ENCODE measurements at places on chromosomes 6 and 20.

DNA sequence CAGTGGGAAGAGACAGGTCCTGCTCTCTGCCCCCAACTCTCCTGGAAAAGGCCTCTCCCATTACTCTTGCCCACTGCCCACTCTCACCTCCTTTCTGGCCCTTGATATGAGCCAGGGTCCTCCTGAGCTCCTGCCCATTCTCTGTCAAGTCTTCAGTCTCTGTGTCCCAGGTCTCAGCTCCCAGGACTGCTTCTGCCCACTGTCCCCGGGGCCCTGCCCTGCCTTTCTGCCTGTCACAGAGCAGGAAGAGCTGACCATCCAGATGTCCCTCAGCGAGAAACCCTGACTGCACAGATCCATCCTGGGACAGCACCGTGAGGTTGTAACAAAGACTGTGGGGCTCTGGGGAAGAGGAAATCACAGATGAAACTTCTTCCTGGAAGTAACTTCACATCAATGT is 22.2 kb downstream of the HLA-F start:
- no peak for DNase-seq

GRCh38 chr6:57342148-57342669 is 24.8 kb downstream of the PRIM2 start:
- DNase-seq: no peak

DNA sequence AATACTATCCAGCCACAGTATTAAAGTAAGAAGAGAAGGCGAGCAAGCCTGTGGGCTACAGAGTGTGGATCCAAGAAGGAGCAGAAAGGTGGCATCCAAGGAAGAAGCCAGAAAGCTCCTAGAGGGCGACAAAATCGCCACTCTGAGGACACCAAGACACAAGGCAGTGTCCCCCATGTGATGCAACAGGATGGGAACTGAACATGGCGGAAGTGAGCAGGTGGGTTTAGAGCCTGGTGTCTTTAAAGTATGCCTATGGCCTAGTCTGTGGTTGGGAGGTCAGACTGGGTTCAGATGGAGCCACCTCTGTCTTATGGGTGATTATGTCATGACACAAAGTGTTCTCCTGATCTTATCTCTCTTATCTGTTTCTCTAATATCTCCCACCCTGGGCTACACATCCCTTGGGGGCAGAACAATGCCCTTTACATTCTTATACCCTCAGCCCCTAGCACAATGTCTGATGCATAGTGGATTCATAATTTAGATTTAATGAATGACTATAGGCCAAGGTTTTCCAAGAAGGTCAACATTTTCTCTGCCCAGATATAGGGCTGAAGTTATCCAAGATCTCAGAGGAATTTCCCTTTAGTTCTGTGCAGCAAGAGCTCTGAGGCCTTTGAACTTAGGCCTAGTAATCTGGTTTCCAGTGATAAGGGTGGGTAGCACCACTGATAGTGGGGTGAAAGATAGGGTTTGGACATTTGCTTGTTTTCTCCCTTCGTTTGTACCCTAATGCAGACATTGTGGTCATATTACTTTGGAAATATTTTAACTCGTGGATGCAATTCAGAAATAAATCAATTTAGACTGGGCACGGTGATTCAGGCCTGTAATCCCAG is 167.3 kb upstream of the AKIRIN2 start:
- no peak for DNase-seq

DNA sequence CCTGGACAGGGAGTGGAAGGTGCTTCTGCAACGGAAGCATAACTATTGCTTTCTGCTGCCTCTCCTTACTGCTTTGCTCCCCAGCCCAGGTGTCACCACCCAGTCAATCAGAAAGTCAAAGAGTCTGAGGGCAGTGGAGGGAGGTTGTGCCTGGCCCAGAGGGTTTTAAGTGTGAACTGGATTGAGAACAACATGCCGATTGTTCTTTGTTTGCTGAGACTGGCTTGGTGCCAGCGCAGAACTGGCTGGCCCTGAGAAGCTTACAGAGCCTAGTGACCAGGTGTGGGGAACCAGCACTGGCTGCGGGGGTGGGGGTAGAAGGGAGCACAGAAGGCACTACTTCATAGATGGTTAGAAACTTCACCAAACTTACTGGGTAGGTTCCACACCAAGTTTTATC is 31.1 kb upstream of the ENPP4 start:
- DNase-seq: peak; percentile 19

- no peak for DNase-seq
These were observed 138.7 kb upstream of the THEMIS start for GRCh38 chr6:128039543-128039942.

GRCh38 chr6:41600499-41601247 is 37.6 kb upstream of the MDFI start:
- no peak for DNase-seq

- DNase-seq: peak; percentile 92
These were observed 54.4 kb upstream of the SLCO4A1 start for GRCh38 chr20:62587757-62588402.

DNA sequence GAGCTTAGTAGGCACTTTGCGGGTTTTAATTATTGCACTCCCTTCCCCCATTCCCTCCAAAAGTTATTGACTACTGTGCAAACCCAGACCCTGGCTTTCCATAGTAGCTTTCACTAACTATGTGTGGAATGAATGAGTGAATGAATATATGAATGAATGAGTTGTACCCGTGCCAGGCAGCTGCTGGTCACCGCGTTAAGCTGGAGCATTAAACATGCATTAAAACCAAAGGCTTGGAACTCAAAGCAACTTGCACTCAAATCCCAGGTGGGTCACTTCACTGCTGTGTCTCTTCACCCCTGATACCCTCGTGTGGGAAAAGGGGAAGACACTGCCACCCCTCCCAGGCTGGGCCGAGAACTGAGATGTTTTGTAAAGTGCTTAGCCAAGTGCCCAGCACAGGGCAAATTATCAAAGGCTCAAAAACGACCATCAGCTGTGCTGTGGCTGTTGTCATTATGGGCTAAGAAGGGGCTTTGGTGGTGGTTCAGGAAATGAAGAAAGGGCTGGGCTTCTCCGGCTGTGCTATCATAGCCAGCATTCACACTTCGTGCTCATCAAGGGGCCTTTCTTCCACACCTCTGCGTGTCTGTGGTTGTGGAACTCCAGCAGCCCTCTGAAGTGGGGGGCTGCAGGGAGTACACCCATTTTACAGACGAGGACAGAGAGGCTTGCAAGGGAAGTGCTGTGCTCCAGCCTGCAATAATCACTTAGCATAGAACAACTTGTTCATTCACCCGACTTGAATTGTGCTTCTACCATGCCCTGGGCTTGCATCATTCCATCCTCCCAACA is 60.2 kb upstream of the STX16 start:
- no peak for DNase-seq
